ENCODE measurements at places on chromosomes 3 and 15.

DNA sequence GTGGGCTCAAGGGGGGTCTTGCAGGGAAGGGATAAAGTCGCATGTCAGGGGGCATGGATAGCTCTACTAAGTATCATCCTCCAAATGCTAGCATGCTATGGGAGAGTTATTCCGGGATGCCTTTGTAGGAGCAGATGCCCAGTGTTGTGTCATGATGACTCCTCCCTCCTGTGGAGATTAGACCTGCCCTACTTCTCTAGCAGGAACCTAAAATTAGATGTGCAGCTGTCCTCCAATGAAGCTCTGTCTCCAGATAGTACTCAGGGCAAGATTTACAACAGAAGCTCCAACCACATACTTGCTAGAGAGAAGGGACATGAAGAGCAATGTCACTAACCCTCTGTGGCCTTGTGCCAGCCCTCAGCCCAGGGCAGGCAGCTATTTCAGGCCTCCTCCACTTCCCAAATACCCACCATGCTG, 82.5 kb downstream of the AGBL1 start:
- DNase-seq: no peak

GRCh38 chr15:58410353-58410752, 21.4 kb upstream of the LIPC start:
- DNase-seq: no peak

DNA sequence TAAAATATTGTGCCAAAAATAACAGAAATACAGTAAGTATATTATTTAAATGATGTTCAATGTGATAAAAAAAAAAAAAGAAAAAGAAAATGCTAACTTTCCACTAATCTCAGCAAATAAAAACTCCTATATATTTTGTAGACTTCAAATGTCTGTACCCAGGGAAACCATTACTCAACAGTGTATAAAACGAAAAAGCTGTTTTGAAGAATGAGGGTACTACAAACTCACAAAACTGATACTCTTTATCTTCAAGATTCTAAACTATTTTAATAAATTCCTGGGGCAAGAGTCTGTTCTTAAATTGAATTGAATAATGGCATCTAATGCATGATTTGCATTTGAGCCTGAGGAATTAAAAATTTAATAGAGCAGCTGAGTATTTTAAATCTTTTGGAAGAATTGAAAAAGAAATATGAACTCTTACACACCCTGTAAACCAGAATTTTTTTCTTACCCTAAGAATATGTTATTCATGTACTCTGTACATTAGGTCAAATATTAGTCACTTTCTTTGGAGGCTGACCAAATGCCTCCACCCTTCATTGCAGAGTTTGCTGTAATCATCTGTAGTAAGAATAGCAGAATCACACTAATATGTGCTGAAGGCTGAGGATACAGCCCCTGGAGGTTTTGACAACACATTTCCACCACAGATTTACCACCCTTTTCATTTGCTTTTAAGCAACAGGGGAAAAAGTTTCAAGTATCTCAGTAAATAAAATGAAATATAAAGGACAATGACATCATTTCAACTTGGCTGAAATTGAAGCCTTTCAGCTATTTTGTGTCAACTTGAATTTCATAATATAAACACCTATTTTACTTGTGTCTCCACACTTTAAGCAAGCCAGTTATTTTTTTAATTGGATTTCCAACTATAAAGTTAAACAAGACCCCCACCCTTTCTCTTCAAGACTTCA, 79.7 kb downstream of the FBN1 start:
- DNase-seq: no peak

DNA sequence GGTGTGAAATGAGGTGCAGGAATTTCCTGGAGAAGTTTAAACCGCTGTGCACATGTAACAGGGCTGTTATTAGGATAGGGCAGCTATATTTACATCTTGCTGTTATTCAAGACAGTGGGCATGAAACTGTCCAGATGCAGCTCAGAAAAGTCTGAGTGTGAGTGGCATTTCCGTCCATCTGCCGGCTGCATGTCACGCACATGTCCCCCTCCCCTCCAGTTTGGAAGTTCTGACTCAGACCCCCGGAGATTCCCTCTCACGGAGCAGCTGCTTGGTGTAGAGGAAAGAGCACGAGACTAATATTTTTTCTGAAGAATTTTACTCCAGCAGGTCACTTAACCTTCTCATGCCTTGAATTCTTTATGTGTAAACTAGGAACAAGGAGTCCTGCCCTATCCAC, 69.8 kb downstream of the FEM1B start:
- DNase-seq: no peak

DNA sequence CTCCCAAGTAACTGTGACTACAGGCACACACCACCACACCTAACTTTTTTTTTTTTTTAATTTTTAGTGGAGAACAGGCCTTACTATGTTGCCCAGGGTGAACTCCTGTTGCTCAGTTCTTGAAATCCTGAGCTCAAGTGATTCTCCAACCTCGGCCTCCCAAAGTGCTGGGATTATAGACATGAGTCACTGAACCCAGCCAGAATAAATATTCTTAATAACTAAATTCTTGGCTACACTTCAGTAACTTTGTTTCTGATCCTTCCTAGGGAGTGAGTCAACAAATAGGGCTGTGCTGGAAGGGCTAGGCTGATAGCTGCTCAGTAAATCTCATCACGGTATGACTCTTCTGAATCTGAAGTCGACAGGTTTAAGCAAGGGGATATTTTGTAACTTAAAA, 56.6 kb downstream of the P3H2 start:
- no peak for DNase-seq

- DNase-seq: no peak
These were observed 311.5 kb downstream of the CACNA2D3 start for GRCh38 chr3:54433846-54434245.

- DNase-seq: no peak
These were observed 54.2 kb downstream of the SLC25A36 start for GRCh38 chr3:140995881-140996280.

- DNase-seq: peak; percentile 49
These were observed 1.2 kb downstream of the KLF13 start for GRCh38 chr15:31327669-31328427.

GRCh38 chr3:12229146-12229851, 59.6 kb upstream of the PPARG start:
- DNase-seq: no peak

GRCh38 chr3:37386627-37387230, 212.3 kb upstream of the LRRFIP2 start:
- DNase-seq: no peak

DNA sequence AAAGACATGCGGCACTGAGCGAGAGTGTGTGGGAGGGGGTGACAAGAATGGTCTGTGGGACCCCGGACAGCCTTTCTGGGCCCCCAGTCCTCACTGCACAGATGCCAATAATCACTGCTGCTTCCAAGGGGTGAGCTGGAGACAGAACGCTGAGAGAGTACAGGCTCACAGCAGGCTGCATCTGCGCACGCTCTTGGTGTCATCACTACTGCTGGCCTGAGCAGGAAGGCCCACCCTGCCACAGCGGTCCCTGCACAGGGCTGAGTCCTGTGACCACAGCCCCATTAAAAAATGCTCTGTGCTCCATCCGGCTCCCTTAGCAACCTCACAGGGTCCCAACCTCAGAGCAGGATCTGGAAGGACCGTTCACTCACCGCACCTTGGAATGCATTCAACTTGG, 205.5 kb upstream of the NSMCE3 start:
- DNase-seq: no peak

DNA sequence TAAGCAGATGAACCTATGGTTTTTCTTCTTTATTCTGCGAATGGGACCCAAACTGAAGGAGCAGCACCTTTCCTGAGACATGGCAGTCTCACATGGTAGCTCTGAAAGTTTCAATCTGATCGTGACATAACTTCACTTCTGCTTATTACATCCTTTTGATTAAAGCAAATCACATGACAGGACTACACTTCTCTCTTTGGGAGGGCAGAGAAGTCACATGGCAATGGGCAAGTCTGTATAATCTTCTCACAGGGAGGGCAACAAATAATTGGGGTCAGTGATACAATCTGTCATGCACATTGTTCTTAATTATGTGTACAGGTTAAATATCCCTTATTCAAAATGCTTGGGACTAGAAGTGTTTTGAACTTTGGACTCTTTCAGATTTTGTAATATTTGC, 21.6 kb downstream of the NCBP2 start:
- no peak for DNase-seq

GRCh38 chr3:159944781-159945180, 43.9 kb upstream of the IL12A start:
- no peak for DNase-seq

GRCh38 chr3:157384491-157384890, 52.2 kb upstream of the PTX3 start:
- DNase-seq: no peak

- no peak for DNase-seq
These were observed 52.0 kb downstream of the LPP start for GRCh38 chr3:188205992-188206416.

All from stimulated activated CD4-positive, alpha-beta T cell treated with anti-CD3 and anti-CD28 coated beads, Interleukin-1b, Interleukin-23, amount 100 ng/mL, for 1 hour (primary cell).